CD8-positive, alpha-beta T cell (primary cell): ENCODE measurements at places on chromosomes 3 and 15.

GRCh38 chr15:100918690-100919480, at the start of gene LRRK1:
Gene LRRK1, plus strand, starts transcription at chr15:100919357. Its CDS starts 5,276 bp downstream, at chr15:100924633.
- DNase-seq, result no peak

GRCh38 chr15:92629975-92630626, 25.5 kb downstream of the FAM174B start:
- DNase-seq, result no peak

DNA sequence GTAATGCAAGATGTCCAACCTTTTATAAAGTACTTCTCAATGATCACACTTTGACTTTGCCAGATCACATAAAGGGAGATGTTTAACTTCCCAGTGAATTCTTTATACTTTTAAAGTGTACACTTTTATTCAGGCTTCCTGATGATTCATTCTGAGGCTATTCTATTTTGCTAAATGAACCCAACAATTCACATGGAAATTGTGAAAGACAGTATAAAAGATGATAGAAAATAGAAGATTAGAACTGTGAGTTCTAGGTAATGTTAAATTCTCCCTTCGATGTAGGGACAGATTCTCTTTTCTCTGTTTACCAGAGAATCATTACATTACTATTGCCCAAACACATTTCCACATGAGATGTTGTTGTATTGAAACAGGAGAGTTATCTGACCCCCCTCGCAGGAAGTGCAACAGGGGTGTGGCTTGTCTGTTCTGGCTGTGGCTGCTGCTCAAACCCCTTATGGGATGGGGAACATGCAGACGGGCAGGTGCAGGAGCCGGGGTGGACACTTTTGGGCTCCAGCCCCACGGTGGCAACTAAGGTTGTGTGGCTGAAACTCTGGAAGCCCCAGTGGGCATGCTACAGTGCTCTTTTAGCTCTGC, 131.3 kb upstream of the LRTM1 start:
- DNase-seq, result no peak

GRCh38 chr3:69961706-69962439, 37.7 kb upstream of the SAMMSON start:
- no peak for DNase-seq

DNA sequence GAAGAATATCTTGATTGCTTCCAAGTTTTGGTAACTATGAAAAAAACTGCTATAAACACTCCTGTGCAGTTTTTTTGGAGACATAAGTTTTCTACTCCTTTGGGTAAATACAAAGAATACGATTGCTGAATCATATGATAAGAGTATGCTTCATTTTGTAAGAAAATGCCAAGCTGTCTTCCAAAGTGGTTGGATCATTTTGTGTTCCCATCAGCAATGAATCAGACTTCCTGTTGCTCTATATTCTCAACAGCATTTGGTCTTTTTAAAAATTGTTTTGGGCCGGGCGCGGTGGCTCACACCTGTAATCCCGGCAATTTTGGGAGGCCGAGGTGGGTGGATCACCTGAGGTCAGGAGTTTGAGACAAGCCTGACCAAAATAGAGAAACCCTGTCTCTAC, 14.5 kb downstream of the BTD start:
- no peak for DNase-seq

DNA sequence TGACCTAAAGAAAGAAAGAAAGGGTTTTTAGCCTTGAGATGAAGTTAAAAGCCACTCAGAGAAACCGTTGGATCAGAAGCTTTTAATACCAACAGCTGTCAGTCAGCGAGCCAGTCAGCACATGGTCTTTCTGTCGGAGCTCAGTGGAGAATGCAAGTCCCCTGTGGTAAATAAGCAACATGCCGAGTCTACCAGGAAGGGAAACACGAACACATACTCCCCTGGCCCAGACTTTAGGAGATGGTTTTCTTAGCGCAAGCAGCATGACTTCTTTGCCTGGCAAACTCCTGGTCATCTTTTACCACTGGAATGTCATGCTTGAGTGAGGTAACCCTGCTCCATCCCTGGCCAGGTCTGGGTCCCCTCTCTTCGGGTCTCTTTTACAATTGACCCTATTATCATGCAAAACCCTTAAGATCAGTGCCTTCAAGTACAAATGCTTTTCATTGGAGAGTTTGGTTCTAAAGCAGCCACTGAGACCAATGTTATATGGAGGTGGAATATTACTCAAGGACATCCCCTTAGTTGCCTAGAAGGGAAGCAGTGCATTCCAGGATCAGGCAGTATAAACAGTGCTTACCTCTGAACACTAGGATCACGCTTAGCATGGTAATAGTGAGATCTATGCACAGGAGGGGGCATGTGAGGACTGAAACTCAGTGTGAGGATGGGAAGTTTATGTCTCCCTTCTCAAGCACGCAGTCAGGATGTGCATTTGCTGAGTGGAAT, 28.2 kb downstream of the SLCO3A1 start:
- no peak for DNase-seq

DNA sequence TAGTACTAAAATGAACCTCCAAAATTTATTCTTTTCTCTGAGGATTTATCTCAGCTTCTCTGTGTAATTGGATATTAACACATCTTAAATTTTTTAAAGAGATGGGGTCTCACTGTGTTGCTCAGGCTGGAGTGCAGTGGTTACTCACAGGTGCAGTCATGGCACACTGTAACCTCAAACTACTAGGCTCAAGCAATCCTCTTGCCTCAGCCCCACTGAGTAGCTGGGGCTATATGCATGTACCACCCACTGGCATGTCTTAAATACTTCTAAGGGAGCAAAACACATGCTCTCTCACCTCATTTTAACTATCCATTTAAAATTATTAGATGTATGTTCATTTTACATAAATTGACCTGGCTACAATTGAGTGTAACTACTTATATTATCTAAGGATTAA, 11.3 kb upstream of the TMEM87A start:
- no peak for DNase-seq

DNA sequence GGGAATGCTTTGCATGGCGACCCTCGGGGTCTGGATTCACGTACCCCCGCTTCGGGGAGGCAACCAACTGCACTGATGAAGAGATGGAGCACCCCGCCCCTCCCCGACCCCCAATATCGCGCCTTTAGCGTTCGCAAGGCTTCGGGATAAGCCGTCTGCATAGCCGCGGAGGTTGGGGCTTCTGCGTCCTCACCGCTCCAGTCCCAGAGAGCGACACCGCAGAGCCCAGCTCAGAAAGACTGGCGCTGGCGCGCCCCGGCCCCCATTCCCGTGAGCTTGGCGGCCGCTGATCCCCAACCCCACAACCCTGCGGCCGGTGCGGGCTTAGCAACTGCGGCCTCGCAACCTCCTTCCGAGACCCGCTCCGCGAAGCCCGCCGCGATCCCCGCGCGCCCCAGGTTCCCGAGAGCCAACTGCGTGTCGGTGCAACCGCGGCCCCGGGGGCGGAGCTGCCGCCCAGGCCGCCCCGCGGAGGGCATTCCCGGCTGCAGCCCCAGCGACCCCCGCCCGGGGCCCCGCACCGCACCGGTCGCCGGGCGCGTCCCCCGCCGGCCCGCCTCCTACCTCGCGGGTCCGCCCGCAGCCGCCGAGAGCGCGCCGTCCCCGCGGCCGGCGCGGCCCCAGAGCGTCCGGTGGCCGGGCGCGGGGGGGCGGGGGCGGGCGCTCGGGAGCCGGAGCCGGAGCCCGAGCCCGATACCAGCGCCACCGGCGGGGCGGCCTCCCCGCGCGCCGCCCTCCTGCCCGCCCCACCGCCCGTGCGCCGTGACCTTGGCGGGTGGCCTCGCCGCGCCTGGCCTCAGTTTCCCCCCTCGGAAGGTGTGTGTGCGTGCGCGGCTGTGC, 79.5 kb downstream of the IQSEC1 start:
- DNase-seq, result no peak
